ENCODE measurements at places on chromosomes 2 and 18. TPM values are rescaled to one million over a fixed set of nuclear protein-coding genes. Genes with fewer than 3 reads are reported as not detected.

GRCh38 chr2:160227293-160227915 is 27.3 kb upstream of the ITGB6 start:
- no peaks in the 10 kb centered on the region for H3K4me1 ChIP-seq
- H3K27me3 ChIP-seq = no peaks in the 10 kb centered on the region
- no peak for DNase-seq
- no peak overlapping the region for H3K4me3 ChIP-seq
- H3K27ac ChIP-seq = no peak overlapping the region

Gene DYNC2LI1
- 37.6 TPM for total RNA-seq

GRCh38 chr2:199692489-199692888 is 158.5 kb downstream of the FTCDNL1 start:
- no peaks in the 10 kb centered on the region for H3K27me3 ChIP-seq
- H3K27ac ChIP-seq = no peak overlapping the region
- H3K4me3 ChIP-seq = no peak overlapping the region
- DNase-seq = no peak
- no peaks in the 10 kb centered on the region for H3K4me1 ChIP-seq

DNA sequence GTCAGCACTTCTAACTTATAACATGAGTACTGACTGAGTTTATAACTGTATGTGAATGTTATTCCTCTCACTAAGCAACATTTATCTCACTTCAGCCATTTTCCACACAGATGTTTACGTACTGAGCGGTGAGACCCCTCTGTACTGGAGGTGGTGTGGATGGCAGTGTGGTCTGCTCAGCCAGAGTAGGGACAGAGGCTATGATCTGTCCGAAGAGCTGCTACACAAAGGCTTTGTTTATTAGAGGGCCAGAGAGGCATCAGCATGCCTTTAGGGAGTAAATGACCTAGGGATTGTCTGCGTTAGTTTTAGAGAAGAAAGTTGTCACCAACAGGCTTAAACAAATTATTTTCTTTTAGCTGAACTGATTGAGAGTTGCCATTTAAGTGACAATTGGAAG is 23.2 kb upstream of the TACR1 start:
- no peaks in the 10 kb centered on the region for H3K36me3 ChIP-seq
- peaks cover 10% of the 10 kb centered on the region for H3K4me1 ChIP-seq
- no peak for DNase-seq

Gene SERPINB2
- not detected for total RNA-seq

DNA sequence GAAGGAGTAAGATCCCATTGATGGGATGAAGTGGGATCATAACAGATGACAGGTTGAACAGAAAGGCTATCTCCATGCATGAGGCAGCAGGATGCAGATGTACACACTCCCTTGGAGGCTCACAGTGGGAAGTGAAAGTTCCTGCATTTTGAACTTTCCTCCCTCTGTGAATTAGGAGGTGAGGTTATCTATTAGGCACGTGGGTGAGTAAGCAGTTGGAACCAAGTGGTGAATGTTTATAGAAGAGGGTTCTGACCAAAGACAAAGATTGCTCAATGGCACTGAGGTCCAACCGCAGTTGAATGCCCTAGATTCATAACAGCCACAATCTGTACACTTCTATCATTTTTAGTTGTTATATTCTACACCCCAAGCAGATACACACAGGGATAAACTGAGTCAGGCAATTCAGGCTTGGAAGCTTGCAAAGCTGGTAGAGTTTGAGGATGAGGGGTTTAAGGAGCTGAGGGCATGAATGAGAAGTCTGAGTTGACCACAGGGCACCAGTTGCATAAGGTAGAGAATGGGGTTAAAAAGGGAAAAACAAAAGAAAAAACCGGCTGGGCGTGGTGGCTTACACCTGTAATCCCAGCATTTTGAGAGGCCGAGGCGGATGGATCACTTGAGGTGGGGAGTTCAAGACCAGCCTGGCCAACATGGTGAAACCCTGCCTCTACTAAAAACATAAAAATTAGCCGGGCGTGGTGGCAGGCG is 7.1 kb upstream of the KCMF1 start:
- peaks cover 6% of the 10 kb centered on the region for H3K36me3 ChIP-seq
- no peak overlapping the region for H3K4me3 ChIP-seq
- H3K27ac ChIP-seq = no peak overlapping the region

Gene CTAGE1
- not detected for total RNA-seq

DNA sequence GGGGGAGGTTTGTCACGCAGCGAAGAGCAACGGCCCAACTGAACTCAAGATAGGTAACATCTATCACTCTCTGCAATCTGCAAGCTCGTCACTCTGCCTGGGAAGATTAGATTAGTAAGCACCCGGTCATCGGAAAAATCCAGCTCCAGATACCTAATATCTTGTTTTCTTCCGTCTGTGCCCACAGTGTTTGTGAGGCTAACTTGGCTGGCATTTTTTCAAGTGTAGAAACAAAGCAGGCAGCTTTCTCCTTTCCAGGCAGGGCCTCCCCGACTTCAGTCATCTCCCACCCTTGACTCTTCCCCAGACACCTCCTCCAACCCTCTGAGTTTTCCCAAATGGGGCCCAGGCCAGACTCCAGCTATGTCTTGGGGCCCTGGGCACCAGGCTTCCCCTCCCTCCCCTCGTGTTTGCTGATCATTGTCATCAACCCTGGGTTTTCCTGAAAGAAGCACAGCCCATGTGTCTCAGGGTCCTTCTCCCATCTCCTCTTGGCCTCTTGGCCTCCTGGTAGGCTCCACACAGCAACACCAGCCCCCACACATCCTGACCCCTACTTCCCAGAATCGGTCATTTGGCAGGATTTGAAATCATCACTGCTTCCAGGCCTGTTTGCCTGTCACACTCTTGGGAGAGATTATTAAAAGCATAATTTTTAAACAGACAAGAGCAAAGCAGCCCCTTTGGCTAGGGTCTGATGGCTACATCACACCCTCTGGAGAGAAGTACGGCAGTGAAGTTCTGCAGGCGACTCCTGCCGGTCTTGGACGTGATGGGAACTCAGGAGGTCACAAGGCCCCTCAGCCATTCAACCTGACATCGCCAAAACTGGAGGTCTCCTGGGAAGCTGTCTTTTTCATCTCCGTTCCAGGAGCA is 144.9 kb upstream of the ID2 start:
- H3K27me3 ChIP-seq = no peaks in the 10 kb centered on the region
- no peak overlapping the region for H3K4me3 ChIP-seq
- H3K4me1 ChIP-seq = peaks cover 7% of the 10 kb centered on the region
- no peaks in the 10 kb centered on the region for H3K36me3 ChIP-seq

Gene CCDC178
- 0.51 TPM for total RNA-seq

Gene MATN3
- total RNA-seq = 1.7 TPM

DNA sequence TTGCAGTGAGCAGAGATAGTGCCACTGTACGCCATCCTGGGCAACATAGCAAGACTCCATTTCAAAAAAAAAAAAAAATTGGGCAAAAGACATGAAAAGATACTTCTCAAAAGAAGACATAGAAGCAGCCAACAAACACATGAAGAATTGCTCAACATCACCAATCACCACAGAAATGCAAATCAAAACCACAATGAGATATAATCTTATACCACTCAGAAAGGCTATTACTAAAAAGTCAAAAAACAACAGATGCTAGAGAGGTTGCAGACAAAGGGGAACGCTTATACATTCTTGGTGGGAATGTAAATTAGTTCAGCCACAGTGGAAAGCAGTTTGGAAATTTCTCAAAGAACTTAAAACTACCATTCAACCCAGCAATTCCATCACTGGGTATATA is 43.1 kb upstream of the CHAC2 start:
- no peak for DNase-seq
- H3K27me3 ChIP-seq = no peaks in the 10 kb centered on the region
- no peak overlapping the region for H3K27ac ChIP-seq
- H3K4me3 ChIP-seq = no peak overlapping the region
- peaks cover 3% of the 10 kb centered on the region for H3K36me3 ChIP-seq
- H3K4me1 ChIP-seq = no peaks in the 10 kb centered on the region

GRCh38 chr18:51726614-51727013 is 529.1 kb upstream of the MEX3C start:
- no peak overlapping the region for H3K27ac ChIP-seq
- no peaks in the 10 kb centered on the region for H3K36me3 ChIP-seq

DNA sequence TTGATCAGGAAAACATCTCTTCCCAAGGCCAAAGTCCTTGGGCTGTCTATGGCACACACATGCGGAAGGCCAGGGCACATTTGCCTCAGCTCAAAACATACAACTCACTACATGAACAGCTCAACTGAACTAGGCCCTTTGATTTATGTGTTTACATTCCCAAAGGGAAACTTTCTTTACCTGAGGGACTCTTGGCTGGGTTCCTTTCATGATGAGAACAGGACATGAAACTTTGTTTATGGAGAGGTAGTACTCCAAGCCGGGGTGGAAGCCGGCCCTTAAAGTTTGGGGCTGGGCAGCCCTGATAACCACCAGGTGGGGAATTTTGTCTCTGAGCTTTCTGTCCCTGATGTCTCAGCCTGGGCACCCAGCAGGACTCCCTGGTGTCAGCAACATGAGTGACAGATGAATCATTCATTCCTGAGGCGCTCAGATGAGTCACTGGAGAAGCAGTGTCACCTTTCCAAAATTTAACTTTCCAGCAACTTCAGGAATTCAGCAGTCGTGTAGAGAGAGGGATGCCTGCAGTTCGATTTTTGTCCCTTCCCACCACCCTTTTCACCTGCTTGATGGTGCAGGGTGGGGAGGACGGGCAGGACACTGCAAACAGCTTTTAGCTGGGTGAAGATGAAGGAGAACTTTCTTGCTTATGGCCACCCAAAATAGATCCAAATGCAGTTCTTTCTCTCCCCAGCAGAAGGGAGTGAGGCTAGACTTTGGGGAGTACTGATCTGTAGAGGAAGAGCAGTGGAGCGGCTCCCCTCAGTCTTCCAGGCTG is 331.6 kb downstream of the DYSF start:
- no peak overlapping the region for H3K27ac ChIP-seq
- H3K4me1 ChIP-seq = no peaks in the 10 kb centered on the region
- H3K27me3 ChIP-seq = no peaks in the 10 kb centered on the region
- H3K36me3 ChIP-seq = no peaks in the 10 kb centered on the region

Gene IL1RL2
- not detected for total RNA-seq

Gene CUL3
- 82.2 TPM for total RNA-seq

DNA sequence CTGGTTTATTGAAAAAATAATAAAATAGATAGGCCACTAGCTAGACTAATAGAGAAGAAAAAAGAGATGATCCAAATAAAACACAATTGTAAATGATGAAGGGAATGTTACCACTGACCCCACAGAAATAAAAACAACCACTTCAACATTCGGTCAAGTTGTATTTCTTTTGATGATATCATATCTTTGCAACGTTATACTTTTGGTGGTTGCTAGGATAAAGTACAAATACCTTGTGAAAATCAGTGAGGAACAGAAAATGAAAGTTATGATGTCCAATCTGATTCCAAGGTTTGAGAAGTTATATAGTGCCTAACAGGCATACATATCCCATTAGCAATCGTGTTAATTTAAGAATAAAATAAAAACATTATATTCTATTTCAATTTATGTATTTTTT is 6.6 kb upstream of the ASNSD1 start:
- no peaks in the 10 kb centered on the region for H3K27me3 ChIP-seq
- DNase-seq = no peak
- H3K4me1 ChIP-seq = no peaks in the 10 kb centered on the region

Gene RND3
- 4.0 TPM for total RNA-seq
